Lung (tissue), 17 donors: ENCODE measurements at places on chromosomes 2 and 18. TPM values are rescaled to one million over a fixed set of nuclear protein-coding genes. Genes with fewer than 3 reads are reported as not detected.

The GCG gene
- total RNA-seq = not detected

DNA sequence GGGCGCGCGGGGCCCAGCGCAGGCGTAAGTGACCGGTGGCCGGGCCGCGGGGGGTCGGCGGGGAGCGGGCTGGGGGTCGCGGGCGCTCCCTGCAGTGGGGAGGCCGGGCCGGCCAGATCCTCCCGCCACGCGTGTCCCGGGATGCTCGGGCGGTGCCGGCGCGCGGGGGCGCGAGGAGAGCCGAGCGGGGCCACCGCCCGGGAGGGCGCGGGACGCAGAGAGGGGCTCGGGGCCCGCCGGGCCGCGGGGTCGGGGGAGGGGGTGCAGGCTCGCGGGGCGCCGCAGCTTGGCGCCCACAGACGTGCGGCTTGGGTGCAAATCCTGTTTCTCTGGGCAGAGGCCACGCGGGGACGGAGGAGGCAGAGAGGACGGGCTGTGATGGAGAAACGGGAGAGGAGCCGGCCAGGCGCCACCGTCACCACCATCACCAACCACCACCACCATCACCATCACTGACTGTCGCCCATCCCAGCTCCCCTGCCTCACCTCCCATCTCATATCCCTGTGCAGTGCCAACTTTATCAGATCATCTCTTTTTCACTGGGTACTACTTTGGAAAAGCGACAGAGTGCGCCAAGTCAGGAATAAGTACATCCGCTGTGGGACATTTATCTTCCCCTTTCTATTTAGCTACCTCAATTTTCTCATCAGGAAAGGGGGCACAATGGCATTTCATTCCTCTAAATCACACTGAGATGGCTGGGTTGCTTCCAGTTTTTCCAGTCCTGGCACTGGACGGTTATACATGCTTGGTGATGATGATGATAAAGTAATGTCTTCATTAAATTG, 97.2 kb upstream of the GPR45 start:
- H3K36me3 ChIP-seq = no peaks in the 10 kb centered on the region
- DNase-seq = peak; percentile 13
- peaks cover 11% of the 10 kb centered on the region for H3K4me1 ChIP-seq
- no peak overlapping the region for H3K4me3 ChIP-seq

GRCh38 chr18:66731890-66732289, 128.0 kb upstream of the CDH19 start:
- H3K27ac ChIP-seq = no peak overlapping the region
- DNase-seq = no peak
- no peaks in the 10 kb centered on the region for H3K36me3 ChIP-seq
- no peaks in the 10 kb centered on the region for H3K27me3 ChIP-seq

DNA sequence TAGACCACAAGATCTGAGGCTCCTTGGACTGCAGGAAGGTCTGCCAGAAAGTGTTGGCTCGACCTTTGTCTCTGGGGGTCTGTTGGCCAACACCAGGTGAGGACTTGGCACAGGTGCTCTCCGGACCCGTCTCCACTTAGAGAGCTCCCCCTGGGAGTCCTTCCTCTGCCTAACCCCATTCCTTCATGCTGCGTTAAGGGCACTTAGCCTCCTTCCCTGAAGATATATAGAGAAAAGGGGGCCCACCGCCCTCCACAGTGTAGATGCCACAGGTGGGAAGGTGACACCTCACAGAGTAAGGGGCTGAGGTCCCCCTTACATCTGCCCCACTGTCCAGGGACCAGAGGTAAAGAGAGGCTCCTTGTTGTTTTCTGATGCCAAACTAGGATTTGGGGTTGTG, 8.2 kb downstream of the IGFBP5 start:
- no peaks in the 10 kb centered on the region for H3K27me3 ChIP-seq
- DNase-seq = no peak
- H3K36me3 ChIP-seq = no peaks in the 10 kb centered on the region
- H3K27ac ChIP-seq = no peak overlapping the region
- peaks cover 36% of the 10 kb centered on the region for H3K4me1 ChIP-seq

GRCh38 chr2:104428155-104428554, 425.8 kb upstream of the POU3F3 start:
- no peak for DNase-seq
- H3K27ac ChIP-seq = no peak overlapping the region
- no peak overlapping the region for H3K4me3 ChIP-seq
- no peaks in the 10 kb centered on the region for H3K4me1 ChIP-seq
- no peaks in the 10 kb centered on the region for H3K36me3 ChIP-seq

DNA sequence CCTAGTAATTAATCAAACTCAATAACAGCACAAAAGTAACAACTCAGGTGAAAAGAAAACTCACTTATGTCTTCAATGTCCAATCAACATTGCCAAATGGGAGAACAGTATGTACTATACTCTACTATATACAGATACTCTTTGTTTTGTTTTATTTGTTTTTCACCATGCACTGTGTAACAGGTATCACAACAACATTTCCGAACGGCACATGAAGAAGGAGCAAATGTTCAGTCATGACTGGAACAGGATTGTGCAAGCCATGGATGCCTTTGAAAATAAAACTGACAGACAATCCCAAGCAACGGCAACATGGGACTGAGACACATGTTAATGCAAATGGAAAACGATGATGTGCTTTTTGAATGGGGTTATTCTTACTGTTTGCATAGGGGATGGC, 334.9 kb upstream of the THUMPD2 start:
- no peaks in the 10 kb centered on the region for H3K4me1 ChIP-seq
- peaks cover 3% of the 10 kb centered on the region for H3K36me3 ChIP-seq
- no peaks in the 10 kb centered on the region for H3K27me3 ChIP-seq
- DNase-seq = no peak
- H3K27ac ChIP-seq = no peak overlapping the region

GRCh38 chr18:44851856-44852621, 171.4 kb downstream of the SETBP1 start:
- peaks cover 5% of the 10 kb centered on the region for H3K4me1 ChIP-seq
- H3K27me3 ChIP-seq = no peaks in the 10 kb centered on the region
- no peak for DNase-seq
- no peak overlapping the region for H3K27ac ChIP-seq
